SW480 (cell line): ENCODE measurements at places on chromosomes 13 and 19.

- peak; percentile 87 for DNase-seq
Observed at GRCh38 chr19:4057931-4058692, 8.6 kb downstream of the ZBTB7A start.

DNA sequence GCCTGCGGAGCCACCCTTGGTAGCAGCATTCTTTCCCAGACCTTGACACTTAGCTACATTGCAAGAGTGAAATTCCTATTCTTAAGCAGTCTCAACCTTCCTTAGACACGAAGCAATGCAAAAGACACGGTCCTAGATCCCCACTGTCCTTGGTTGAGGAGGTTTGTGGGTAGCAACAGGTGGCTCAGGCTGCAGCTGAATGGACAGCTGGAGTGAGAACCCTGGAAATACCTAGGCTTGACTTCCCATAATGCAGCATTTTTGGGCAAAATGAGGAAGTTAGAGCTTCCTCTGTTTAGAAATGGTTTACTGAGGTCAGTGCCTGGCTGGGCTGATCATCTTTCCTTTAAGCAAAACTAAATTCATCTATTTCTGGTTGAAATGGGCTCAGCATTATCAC lies 296.6 kb downstream of the RFC3 start:
- no peak for DNase-seq

DNA sequence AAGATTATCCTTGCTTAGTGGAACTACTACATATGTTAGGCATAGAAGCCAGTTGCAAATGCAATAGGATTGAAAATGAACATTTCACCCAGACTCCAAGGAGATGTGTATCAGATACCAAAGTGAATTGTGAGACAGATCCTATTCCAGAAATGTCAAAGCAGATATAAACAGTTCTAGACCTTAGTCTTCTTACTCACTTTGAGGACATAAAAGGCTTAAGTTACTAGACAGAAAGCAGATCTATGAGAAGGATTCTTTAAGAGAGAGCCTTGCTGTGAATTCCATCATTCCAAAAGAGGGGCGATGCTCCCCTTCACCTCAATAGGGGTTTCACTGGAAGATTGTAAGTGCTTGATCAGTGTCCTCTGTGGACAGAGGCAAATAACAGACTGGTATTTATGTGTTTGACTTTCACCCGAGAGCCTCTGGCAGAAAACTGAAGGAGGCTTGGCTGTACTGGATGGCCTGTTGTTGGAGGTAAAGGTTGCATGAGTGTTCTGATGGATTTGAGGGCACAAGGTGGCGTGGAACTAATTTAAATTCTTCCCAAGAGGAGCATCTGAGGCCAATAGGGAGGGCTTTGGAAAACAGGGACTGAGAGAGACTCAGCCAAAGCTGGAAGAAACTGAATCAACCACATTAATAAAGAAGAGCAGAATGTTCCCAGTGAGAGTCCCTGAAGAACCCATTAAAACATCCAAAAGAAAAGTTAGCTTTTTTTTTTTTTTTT lies 194.8 kb downstream of the DCLK1 start:
- no peak for DNase-seq

DNA sequence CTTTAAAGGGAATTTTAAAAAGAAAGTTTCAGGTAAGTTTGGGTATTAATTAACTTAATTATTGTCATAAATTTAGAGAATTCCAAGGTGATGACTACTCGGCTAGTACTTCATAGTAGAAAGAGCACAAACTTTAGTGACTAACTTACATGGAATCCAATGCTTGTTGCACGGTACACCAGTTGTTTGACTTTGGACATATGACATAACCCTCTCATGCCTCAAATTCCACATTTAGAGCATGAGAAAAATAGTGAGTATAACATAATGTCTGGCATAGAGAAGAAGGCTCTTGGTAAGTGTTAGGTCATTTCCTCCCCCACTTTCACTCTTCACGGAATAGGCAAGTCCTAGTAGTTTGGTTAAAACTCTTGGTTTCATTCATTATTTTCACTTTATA lies 1249.4 kb upstream of the SLC10A2 start:
- no peak for DNase-seq

GRCh38 chr19:46844067-46844489 lies 6.6 kb downstream of the AP2S1 start:
- no peak for DNase-seq

- DNase-seq, result peak; percentile 42
Observed at GRCh38 chr19:39828015-39828653, 5.8 kb downstream of the DYRK1B start.

- DNase-seq, result no peak
Observed at GRCh38 chr13:38412266-38412665, 62.6 kb downstream of the UFM1 start.

DNA sequence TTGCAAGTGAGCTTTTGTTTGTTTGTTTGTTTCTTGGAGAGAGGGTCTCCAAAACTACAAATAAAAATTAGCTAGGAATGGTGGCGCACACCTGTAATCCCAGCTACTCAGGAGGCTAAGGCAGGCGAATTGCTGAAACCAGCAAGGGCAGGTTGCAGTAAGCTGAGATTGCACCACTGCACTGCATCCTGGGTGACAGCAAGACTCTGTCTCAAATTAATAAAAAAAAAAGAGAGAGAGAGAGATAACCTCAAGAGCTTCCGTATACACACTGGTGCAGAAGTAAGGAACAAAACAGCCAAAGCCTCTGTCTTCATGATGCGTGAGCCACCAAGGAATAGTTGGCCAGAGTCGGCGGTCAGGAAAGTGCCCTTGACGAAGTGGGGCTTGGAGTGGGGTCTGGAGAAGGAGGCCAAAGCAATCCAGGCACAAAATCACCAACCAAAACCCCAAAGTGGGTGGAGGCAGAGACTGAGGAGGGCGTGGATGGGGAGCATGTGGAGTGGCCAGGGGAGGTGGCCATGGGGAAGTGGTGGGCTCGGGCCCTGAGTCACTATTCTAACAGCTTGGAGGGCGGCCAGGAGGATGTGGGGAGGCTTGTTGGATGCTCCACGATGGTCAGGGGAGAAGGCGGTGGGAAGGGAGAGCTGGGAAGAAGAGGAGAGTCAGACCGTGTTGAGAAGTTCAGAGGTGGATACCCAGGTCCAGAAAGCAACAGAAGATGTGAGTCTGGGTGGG lies 21.2 kb upstream of the TOMM40 start:
- DNase-seq, result no peak

- DNase-seq, result no peak
Observed at GRCh38 chr13:92317066-92317465, 909.5 kb upstream of the GPC6 start.

DNA sequence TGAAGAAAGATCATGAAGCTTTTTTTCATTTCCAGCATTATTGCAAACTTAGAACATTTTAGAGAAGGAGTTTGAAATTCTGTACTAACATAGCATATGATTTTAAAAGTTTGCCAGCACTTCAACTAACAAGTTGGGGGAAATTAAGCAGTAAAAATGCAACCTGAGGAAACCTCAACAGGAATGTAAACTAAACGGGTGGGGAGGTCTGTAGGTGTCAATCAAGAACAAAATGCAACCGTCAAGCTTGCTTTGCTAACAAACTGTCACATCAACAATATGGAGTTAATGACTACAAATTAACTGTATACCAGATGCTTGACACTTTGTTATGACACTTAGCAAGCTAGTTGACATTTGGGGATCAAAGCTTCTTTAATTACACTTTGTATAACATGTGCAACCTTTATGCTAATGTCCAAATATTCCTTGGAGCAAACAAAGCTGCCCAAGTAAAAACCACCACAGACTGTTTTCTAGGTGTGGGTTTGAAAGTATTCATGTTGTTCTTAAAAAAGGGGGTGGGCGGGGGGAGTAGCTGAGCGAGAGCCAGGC lies 52.1 kb downstream of the DACH1 start:
- DNase-seq, result peak; percentile 5

- no peak for DNase-seq
Observed at GRCh38 chr19:10163536-10163935, 31.2 kb downstream of the DNMT1 start.

DNA sequence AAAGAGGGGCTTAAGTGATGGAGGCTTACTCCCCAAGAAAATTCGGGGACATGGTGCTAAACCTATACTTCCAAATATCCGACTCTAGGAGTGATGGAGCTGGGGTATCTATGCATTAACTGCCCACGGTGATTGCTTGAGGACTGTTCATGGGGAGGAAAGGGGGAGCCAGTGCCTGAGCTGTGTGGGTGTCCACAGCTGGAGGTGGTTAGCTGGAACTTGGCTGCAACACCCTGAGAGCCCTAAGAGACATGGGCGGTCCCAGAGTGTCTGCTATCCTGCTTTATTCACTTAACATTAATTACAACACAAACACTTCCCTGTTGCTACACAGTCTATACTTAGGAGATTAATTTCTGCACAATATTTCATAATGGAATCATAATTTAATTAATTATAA lies 28.1 kb upstream of the POMP start:
- no peak for DNase-seq

DNA sequence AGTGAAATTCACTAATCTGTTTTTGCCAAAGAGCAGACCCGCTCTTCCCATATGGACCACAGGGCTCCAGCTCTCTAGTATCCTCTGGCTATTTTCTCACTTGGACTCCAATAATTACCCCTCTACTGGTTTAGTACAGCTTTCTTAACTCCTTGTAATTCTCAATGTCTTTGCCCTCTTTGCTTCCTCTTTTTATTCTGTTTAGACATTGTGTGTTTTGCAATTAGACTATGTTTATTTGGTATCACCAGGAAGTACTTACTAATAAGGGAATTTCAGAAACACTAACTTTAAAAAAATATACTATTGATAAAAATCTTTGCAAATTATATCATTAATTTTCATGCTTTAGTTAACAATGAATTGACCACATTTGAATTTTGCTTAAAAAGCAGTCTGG lies 111.6 kb upstream of the OBI1 start:
- DNase-seq, result no peak

DNA sequence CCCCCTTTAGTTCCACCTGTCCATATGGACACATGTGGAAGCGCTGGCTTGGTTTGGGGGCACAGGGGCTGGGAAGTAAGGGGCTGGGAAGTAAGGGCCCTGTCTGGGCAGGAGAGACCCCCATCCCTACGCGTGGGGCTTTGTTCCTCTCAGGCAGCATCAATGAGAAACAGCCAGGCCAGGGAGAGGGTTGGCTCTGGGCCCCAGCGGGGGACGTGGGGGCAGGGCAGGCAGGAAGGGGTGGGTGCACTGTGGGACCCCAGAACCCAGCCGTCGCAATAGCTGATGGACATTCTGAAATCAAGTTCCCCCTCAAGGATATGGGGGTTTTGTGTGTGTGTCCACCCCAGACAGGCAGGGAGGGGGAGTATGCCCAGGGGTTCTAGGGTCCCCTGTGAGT lies 1.2 kb downstream of the NCAN start:
- no peak for DNase-seq

DNA sequence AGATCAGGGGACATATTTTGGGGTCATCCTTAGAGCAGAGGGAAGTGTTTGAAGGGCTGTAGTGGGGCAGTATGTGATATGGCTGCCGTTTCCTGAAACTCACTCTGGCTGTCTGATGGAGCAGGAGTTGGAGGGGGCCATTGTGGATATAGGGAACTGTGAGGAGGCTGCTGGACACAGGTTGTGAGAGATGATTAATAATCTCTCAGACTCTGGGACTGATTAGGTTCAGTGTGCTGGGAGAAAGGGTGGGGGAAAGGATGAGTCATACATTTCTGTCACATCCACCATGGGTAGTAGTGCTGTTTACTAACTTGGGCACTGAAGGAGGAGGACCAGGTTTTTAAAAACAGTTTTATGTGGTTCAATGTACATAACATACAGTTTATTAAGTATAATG lies 4.8 kb downstream of the B3GLCT start:
- peak; percentile 72 for DNase-seq

GRCh38 chr19:7874897-7875273 lies 695 bp upstream of the PRR36 start:
- no peak for DNase-seq

- peak; percentile 77 for DNase-seq
Observed at GRCh38 chr19:44689290-44690130, 9.4 kb upstream of the CEACAM16 start.

- DNase-seq, result no peak
Observed at GRCh38 chr13:65710514-65710913, 1519.6 kb downstream of the PCDH9 start.

DNA sequence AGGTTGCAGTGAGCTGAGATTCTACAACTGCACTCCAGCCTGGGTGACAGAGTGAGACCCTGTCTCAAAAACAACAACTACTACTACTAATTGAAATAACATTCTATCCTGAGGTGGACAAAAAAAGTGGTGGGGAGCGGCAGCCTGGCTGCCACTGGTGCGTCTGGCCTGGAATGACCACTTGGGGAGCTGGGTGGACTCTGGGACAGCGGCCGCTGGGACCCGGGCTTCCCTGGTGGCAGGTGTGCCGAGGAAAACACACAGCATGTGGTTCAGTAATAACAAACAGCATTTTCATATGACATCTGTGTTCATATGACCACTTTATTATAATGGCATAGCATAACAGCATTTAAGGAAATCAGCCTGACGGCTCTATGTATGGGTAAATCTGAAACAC lies 33.9 kb downstream of the TFDP1 start:
- no peak for DNase-seq
